Islet precursor cell (in vitro differentiated cells): ENCODE measurements at places on chromosomes 11 and 22.

GRCh38 chr11:110198031-110198729, 98.2 kb downstream of the RDX start:
- DNase-seq: no peak

- DNase-seq: no peak
Measured at GRCh38 chr22:42280836-42281235, 10.4 kb upstream of the TCF20 start.

- DNase-seq: no peak
Measured at GRCh38 chr11:122517403-122518379, 137.8 kb upstream of the UBASH3B start.

DNA sequence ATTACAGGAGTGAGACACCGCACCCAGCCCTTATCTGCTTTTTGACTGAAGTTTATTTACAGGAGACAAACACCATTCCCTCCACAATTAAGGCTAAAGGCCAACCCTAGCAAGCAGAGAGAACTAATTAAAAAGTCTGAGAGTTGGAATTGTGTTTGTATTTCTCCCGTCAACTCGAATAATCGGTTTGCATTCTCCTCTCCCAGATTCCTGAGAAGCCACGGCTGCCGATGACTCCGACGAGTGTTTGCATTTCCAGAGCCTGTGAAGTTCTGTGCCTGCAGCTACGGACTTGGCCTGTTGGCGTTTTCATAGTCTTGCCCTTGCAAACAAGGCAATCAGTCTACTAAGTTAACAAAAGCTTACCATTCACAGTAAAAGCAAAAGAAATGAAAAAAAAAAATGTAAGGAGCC, 73.2 kb upstream of the NUP50 start:
- peak; percentile 85 for DNase-seq

- no peak for DNase-seq
Measured at GRCh38 chr11:92596596-92597317, 372.1 kb downstream of the FAT3 start.

GRCh38 chr11:34416766-34417165, 22.0 kb upstream of the CAT start:
- DNase-seq: no peak

GRCh38 chr11:394034-394857, at the start of gene PKP3:
Gene PKP3, plus strand, starts transcription at chr11:394209. Its CDS starts 84 bp downstream, at chr11:394293.
- DNase-seq: peak; percentile 97

DNA sequence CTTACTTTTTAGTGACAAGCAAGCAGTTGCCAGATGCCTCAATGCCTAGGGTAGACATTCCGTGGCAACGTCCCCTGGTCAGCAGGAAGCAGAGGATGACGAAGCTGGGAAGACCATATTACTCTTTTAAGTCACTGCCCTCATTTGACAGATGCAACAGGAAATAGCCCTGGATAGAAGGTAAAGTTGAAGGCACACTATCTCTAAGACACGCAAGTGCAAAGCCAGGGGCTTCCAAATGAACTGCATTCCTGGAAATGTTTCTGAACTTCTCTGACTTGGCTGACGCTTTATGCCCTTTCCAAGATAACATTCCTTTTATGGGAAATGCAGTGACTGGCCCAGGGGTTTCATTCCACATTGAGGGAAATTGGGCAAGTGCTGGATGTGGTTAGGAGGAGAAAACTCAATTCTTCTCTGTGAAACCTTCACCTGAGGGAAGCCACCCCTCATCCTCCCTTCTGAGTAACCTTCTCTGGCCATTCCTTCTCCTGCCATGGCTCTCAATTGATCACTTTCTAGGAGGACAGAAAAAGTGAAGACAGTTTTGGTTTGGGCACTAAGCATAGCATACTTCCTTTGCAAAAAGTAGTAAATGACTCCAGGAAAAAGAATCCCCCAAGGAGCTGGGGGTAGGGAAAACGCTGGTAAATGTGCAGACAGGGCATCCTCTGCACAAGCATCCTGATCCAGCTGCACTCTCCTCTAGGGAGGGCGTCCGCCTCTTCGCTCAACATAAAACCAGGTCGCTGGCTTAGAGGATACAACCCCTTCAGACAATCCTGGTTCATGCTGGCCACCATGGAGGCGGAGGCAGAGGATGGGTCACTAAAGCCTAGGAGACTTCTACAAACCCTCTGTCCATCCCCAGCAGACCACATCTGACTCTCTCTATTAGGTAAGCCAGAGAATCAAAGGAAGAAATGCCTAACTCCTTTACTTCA, 14.5 kb downstream of the PCSK7 start:
- DNase-seq: no peak

GRCh38 chr11:2258501-2259465, 11.6 kb downstream of the ASCL2 start:
- DNase-seq: peak; percentile 51

DNA sequence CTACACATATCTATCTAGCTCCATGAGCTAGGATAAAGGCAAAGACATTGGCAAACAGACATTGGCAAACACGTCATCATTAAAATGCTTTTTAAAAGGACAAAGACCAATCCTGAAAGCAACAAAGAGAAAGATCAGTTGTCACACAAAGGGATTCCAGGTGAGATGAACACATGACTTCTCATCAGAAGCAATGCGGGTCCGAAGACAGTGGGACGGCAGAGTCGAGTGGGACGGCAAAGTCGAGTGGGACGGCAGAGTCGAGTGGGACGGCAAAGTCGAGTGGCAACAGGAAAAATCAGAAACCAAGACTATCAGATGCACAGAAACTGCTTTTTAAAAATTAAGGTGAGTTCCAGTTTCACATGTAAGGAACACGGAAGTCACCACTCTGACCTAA, 609.5 kb downstream of the BRD1 start:
- no peak for DNase-seq
